Choroid plexus epithelial cell (primary cell): ENCODE measurements at places on chromosomes 13 and 19.

GRCh38 chr19:44635581-44636438 lies 7.9 kb upstream of the PVR start:
- peak; percentile 53 for DNase-seq

- DNase-seq, result no peak
Observed at GRCh38 chr19:30102666-30103065, 160.6 kb downstream of the URI1 start.

- DNase-seq, result no peak
Observed at GRCh38 chr19:8206147-8207087, 2.8 kb upstream of the CERS4 start.

DNA sequence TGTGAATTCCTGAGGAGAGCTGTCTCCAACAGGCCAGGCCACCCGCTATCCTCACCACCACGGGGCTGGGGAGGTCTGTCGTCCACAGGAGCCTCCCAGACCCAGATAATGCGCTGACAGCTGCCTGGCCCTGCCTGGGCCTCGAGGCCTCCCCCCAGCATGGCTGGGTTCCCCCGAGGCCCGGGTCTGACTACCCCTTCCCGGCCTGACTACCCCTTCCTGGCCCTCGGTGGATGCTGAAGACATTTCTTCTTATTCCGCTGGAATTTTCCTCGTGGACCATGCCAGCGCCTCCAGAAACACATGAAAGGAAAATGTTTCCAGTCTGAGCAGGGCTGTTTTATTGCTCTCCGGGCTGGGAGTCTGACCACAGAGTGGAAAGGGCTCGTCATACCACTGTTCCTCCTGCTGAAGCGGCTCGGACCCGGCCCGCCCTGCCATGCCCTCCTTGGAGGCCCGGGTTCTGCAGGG lies 16.8 kb upstream of the COMP start:
- DNase-seq, result no peak

DNA sequence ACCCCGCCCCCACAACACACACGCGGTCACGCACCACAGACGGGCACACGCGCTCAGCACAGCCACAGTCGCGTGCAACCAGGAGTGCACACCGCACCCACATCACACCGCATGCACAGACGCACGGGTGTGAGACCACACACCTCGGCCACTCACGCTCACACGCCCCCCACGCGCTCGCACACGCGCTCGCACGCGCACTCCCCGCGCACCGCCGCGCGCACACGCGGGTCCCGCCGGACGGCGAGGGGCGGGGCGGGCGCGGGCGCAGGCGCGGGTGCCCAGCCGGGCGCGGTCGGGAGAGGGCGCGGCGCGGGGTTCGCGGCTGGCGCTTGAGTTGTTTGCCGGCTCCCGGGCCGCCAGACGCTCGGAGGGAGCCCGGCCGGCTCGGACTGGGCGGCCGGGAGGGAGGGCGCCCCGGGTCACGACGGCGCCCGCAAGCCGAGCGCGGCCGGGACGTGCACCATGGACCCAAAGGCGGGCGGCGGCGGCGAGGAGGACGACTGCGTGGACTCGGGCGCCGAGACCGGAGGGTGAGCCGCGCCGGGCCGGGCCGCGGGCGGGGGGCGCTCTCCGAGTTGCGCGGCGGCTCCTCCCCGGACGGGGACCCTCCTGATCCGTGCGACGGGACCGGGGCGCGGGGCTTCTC lies at the start of gene FAM124A:
TSS of gene FAM124A (plus strand) at position 362 of the 649 bp plus-strand sequence. CDS start at position 466, 104 bp downstream.
- peak; percentile 21 for DNase-seq

DNA sequence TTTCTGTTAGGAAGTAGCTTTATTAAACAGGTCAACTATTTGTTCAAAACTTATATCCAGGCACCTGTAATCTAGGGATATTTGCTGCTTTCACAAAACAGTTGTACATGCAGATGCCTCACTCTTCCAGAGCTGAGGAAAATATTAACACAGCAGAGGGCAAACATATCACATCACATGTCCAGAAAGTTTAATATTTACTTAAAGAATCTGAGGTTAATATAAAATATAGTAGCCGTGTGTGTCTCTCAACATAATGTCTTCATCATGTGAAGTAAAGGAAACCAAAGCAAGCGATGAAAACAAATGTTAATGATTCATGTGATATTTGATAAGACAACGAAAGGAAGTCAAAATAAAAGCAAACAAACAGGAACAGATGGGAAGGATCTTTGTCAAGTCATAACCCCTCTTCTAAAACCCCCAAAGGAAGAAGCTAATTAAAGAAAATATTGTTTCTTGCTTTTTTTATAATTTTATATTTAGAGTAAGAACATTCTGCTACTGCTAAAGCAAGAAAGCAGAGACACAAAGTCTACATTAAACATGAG lies 418.8 kb downstream of the DACH1 start:
- DNase-seq, result no peak

DNA sequence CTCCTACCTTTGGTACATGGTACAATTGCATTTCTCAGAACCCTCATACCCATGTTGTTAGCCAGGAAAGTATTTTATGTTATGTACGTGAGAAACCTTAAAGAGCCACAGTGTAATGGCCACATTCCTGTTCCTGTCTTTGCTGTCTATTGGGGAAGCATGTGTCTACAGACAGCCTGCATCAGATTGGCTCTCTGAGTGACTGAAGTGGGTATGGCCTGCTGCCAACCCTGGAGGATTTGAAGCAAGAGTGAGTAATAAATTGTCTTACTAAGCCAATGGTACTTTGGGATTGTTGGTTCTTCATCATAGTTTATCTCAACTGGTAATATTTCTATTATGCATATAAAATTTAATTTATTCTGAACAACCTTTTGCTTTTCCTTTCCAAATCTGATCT lies 574.1 kb downstream of the LMO7 start:
- DNase-seq, result peak; percentile 9

GRCh38 chr19:45186509-45187334 lies 8.1 kb downstream of the BLOC1S3 start:
- DNase-seq, result peak; percentile 44

DNA sequence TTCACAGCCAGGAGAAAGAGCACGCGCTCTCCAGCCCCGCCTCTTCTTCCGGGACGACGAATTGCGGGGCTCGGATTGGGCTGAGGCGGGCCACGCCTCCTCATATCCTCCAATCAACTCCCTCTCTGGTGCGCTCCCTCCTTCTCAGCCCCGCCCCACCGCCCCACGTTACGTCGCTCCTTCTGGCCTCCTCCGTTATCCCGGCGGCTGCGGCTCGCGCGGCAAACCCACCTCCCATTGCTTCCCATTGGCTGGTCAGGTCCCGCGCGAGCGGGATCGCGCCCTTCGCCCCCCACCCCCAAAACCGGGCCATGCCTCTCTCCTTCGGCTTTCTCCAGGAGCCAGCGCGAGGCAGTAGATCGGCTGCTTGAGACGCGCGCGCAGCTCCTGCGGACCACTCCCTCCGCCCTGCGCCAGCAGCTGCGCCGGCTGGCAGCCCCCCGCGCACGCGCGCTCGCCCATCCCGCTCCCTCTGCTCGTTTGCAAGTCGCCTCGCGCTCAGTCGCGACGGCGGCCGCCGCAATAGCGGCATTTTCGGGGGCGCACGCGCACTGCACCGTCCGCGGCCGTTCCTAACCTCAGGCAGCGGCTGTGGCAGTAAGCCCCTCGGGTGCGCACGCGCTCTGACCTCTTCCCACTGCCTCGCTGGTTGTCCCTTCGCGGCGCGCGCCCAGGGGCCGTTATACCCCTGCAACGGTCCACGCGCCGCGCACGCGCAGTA lies 512 bp upstream of the ARHGAP35 start:
- DNase-seq, result peak; percentile 99

DNA sequence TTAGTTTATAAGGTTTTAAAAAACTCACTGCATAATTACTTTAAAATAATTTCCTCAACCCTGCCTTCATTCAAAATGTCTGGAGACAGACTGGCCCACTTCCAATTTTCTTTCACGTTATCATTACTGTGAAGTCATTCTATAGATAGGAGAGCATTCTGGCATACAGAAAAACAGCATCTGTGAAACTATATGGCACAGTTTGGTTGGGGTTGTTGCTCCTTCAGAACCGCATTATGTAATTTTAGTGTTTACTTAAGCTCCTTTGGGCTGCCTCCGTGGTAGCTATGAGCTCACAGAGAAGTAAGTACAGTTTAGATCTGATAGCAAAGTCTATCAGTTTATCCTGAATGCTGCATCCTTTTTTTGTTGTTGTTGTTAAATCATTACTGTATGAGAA lies 104.3 kb downstream of the KCNRG start:
- peak; percentile 69 for DNase-seq

- peak; percentile 31 for DNase-seq
Observed at GRCh38 chr13:85693889-85694511, 105.2 kb downstream of the SLITRK6 start.

- DNase-seq, result peak; percentile 75
Observed at GRCh38 chr19:19342086-19343015, 21.7 kb downstream of the MAU2 start.

GRCh38 chr13:46166224-46166584 lies 15.8 kb downstream of the LCP1 start:
- no peak for DNase-seq

GRCh38 chr19:41707502-41707812 lies 969 bp upstream of the CEACAM5 start:
- no peak for DNase-seq

DNA sequence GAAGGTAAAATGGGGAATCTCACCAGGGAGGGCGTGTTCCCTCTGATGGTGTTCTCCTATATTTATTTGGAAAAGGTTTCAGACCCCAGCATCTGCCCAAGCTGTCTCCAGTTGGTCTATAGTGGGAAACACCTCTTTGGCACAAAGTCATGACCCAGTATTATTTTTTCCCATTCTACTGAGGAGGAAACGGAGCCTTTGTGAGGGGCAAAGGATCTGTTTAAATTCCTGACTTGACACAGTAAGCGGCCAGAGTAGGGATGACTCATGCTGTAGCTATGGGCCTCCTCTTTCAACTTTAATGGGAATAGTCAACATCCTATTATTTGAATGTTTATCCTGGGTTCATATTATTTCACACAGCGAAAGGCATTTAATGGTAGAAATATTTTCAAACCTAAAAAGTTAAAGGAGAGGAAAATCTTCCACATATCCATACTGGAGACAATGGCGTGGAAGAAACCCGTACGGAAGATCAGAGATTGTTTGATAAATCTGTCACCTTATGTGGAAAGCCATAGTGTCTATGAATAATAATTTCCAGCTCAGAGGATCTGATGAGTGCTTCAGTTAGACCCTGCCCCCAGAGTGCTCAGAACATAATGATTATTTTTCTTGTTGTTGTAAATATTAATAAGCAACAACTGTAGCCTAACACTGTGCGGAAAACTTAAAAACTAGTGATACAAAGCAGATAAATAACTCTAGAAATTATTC lies 126.0 kb downstream of the FOXO1 start:
- peak; percentile 89 for DNase-seq

DNA sequence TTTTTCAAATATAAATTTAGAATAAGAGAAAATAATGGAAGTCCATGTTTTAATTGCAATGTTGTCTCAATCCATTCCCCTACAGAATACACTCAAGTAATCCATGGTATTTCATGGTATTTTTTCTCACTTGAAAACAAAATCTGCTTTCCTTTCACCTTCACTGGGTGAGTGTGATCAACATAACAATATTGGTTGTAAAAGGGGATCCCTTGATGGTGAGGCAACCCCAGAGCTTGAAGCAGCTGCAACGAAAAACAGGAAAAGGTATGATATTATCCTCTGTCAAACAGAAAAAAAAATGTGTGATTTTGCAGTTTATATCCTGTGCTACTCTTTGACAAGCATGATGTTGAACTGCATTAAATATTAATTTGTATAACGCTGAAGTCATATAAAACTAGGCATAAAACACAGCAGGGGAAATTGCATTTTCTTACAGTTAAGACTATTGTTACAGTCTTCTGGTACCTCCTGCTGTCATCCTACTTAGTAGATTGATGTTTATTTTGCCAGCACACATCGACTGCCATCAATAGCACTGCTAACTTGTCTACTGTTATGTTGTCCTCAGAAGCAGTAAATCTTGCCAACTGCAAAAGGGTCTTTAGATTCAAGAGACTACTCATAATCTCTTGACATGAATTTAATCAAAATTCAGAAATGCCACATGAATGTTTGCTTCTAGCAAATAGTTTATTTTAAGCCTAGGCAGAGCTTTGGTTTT lies 373.1 kb upstream of the MIR17HG start:
- DNase-seq, result no peak

DNA sequence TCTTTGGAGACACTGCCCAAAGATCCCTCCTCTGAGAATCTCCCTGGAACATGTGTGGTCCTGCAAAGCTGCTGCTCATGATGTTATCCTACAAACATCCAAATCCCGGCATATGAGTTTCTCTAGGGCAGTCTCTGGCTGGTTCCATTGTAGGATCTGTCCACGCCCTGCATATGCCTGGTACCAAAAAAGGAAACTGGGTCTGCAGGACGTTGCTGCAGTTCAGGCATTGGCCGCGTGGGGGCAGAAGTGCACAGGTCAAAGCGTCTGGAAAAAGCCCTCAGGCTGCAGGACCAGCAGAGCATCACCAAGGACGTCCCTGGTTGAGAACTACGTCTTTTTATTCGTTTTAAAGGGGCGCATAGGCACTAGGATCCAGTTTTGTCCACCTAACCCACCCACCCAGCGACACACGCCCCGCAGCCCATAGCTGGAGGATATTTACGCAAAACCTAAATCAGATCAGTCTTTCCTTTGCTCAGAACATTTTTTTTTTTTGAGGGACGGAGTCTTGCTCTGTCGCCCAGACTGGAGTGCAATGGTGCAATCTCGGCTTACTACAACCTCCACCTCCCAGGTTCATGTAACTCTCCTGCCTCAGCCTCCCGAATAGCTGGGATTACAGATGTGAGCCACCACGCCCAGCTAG lies 12.9 kb upstream of the ZNF564 start:
- peak; percentile 91 for DNase-seq

DNA sequence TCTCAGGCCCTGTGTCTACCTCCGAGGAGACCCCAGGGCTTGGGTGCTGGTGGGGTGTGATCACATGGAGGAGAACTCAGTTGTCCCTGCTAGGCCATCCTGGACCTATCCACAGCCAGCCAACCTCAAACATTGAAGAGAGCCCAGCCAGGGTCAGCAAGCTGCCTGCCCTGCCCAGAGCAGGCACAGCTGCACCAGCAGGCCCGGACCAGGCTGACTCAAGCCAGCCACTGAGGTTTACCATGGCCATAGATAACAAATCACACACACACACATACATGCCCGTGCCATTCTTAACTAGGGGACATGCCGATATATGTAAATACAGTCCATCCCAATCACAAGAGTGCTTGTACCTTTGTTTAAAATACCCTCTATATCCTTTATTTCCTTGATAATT lies 8.1 kb downstream of the ARHGEF7 start:
- no peak for DNase-seq

DNA sequence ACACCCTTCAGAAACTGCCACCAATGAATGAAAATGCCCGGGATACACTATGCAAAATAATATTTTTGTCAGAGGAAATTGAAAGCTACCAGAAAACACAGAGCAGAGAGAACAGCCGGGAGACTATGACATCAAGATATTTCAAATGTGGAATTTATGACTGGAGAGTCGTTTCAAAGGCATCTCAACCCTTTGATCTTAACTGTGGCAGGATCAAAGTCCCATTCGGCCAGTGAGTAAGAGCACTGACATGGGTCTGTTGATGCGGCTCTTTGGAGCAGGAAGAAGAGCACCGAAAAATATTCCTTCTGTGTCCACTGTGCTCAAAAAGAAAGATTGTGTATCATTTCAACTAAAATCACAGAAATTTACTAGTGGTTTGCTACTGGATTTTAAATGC lies 201.9 kb downstream of the RFC3 start:
- no peak for DNase-seq

GRCh38 chr19:30437869-30438268 lies 65.7 kb downstream of the ZNF536 start:
- DNase-seq, result no peak
